ENCODE measurements at places on chromosomes 5 and 9.

GRCh38 chr9:93684806-93685543 is 108.6 kb downstream of the PHF2 start:
- DNase-seq, result peak; percentile 56

DNA sequence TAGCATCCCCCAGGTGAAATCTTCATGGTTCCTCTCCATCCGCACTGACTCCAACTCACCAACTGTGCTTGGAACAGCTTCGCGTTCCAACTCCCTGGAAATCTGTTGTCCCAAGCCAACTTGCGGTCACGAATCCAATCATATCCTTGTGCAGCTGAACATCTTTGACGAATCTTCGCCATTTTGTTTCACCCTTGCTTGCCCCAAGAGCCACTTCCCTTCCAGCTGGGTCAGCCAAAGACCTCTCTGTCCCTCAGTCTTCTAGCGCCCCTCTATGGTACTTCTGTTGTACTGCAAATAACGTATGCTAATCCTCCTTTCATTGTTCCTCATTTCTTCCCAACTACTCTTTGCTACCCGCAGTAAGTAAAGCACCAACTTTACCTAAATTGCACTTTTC is 61.0 kb upstream of the TARS1 start:
- peak; percentile 35 for DNase-seq

- DNase-seq, result no peak
These were observed 268.8 kb downstream of the NSG2 start for GRCh38 chr5:174314261-174314660.

GRCh38 chr5:10599862-10600284 is 36.0 kb downstream of the ANKRD33B start:
- DNase-seq, result no peak

DNA sequence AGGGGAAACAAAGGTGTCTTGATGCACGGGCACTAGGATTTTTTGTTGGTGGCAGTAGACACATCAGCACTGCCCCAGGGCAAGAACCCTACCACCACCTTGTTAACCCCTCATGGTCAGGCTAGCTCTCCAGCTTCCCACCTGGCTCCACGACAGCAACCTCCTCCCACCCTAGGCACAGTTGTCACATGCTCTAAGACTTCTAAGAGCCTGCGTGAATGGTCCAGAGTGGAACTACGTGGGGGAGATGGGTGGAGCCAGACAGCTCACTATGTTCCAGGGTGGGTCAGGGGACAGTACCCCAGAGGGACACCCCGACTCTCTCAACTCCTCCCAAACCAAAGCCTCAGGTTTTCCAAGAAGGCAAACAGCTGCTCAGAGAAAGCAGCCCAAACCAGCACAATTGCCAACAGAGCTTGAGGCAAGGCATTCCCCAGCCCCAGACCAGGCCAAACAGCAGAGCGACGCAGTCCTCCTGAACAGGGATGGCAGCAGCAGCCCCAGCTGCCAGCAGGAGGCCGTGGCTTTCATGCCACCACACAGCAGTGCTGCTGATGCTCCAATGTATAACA is 78.0 kb downstream of the NRG2 start:
- DNase-seq, result peak; percentile 15
